HFFc6 (cell line): ENCODE measurements at places on chromosomes 11 and 22. TPM values are rescaled to one million over a fixed set of nuclear protein-coding genes. Genes with fewer than 3 reads are reported as not detected.

DNA sequence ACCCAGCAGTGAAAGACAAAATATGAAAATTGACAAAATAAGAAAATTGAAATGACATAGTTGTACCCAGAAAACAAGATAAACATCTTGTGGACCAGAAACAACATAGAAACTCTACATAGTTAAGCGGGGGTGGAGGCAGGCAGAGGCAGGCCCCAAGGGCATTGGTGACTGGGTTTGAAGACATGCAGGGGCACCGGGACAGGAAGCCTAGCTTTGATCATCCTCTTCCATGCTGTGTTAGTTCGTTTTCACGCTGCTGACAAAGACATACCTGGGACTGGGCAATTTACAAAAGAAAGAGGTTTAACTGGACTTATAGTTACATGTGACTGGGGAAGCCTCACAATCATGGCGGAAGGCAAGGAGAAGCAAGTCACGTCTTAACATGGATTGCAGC, 33.5 kb upstream of the CRTAM start:
- peaks cover 59% of the 10 kb centered on the region for H3K4me1 ChIP-seq
- H3K27ac ChIP-seq: peak overlapping the region; percentile 99
- no peak overlapping the region for H3K4me3 ChIP-seq
- DNase-seq: peak; percentile 37
- no peaks in the 10 kb centered on the region; the same call in none of the 2 replicates for H3K27me3 ChIP-seq
- peaks cover 36% of the 10 kb centered on the region for H3K36me3 ChIP-seq

The ABCC8 gene
- total RNA-seq: not detected in 3 replicates

DNA sequence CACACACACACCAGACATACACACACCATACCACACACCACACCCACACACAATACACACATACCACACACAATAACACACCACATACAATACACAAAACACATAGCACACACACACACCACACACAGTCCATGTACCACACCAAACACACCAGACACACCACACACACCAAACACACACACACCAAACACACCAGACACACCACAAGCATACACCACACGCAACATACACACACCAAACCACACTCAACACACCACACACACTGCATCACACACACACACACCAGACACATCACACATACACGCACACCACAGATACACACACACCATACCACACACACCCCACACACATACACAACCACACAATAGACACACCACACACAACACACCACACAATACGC, 54.8 kb downstream of the IGSF9B start:
- no peaks in the 10 kb centered on the region for H3K4me1 ChIP-seq
- H3K27me3 ChIP-seq: peaks cover 2% of the 10 kb centered on the region; the same call in 1 of the 2 replicates
- no peak overlapping the region for H3K27ac ChIP-seq
- H3K36me3 ChIP-seq: no peaks in the 10 kb centered on the region
- DNase-seq: no peak

GRCh38 chr11:93579187-93579751, 36.1 kb upstream of the SMCO4 start:
- peaks cover 31% of the 10 kb centered on the region for H3K4me1 ChIP-seq
- H3K27me3 ChIP-seq: no peaks in the 10 kb centered on the region; the same call in 1 of the 2 replicates
- H3K4me3 ChIP-seq: no peak overlapping the region

The OOSP2 gene
- total RNA-seq: not detected in 3 replicates

The APIP gene
- 26.1 to 32.5 TPM (median 29.5 TPM) in 3 replicates for total RNA-seq

The PLAAT5 gene
- total RNA-seq: not detected in 3 replicates

The OR52R1 gene
- total RNA-seq: not detected in 2 replicates

The USP2 gene
- total RNA-seq: 0.45 to 0.50 TPM (median 0.47 TPM) in 3 replicates

DNA sequence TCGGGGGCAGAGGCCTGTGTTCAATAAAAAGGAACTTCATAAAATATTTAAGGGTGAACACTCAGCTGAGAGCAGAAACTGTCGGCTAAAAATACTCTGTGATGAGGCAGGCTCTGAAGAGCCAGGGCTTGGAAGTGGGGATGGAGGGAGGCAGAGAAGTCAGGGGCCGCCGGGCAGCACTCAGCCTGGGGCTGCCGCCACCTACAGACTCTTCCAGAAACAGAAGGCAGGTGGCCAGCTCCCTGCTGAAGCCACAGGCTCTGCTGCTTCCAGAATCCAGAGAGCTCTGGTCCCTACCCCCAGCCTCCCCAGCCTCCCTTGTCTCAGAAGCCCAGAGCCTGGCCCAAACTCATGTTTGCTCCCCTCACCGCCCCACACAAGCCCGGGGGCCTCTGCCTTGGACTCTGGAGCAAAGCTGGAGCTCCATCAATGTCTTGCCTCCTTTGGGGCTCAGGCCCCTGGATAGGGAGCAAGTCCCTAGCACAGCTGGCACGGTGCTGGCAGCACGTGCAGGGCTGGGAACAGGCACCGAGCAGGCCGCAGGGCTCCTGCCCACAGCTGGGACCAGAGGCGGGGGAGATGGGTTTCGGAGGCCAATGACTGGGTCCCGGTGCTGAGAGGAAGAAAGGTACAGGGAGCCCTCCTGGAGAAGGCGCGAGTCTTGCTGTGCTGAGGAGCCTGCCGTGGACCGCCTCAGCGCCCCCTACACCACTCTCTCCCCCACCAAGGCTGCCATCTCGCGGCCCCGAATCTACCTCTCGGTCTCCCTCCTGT, 8.2 kb downstream of the LRFN4 start:
- H3K36me3 ChIP-seq: peaks cover 4% of the 10 kb centered on the region; the same call in 1 of the 2 replicates
- H3K4me3 ChIP-seq: no peak overlapping the region
- DNase-seq: no peak
- peaks cover 6% of the 10 kb centered on the region for H3K27me3 ChIP-seq

The VSTM5 gene
- total RNA-seq: 0.19 to 0.27 TPM (median 0.22 TPM) in 3 replicates

The BEST1 gene
- total RNA-seq: 0.92 to 1.9 TPM (median 1.1 TPM) in 3 replicates

DNA sequence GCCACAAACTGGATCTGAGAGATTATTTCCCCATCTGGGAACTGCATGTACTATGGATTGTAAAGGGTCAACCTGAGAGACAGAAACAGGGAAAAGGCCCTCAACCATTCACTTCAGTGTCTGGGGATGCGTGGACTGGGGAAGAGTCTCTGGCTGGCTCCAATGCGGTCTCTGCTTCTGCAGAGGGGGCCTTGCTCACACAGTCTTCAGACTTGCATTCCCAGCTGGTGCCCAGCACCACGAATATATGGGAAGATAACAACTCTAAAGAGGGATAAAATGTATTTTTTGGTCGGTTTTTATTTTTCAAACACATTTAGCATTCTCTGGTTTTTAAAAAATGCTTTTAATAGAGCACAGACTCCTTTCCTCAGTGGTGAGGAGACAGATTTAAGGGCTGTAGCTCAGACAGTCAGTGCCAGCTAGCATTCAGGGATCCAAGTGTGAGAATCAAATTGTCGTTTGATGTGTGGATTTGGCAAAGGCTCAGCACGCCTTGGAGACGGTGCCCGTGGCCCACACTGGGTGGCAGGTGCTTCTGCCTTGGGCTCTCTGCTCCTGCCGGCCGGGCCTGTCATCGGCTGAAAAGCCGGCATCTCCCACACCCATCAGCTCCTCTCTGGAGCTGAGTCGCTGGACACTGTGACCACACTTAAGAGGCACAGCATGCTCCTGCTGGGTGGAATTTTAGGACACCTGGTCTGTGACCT, 8.0 kb upstream of the EFCAB6 start:
- DNase-seq: no peak
- peaks cover 35% of the 10 kb centered on the region for H3K27me3 ChIP-seq
- no peaks in the 10 kb centered on the region for H3K36me3 ChIP-seq
- H3K27ac ChIP-seq: no peak overlapping the region
- H3K4me1 ChIP-seq: no peaks in the 10 kb centered on the region

DNA sequence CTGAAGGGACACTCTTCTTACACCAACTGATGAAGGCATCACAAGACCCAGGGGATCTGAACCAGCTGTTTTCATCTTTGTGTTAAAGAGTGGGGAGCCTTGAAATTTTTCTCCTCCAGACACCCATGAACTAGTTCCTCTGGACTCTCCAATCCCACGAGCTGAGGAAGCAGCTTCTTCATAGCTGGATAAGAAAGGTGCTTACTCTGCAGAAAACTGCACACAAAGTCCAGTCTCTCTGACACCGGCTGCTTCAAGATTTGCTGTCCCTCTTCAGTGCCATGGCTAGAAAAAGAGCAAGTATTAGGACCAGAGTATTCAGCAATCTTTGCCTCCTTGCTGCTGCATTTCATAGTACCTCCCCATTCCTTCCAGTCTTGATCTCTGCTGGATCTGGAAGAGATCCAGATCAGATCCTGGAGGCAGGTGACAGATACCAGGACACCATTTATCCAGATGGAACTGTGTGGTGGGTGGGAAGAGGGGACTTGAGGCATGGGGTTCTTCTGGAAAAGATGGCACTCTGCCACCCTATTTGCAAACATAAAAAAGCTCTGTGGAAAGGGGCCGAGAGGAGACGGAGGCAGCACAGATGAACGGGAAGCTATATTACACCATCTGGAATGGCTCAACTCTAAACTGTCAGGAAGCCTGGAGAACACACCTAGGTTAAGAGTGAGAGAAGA, 25.5 kb downstream of the IL18BP start:
- H3K4me3 ChIP-seq: no peak overlapping the region
- H3K27me3 ChIP-seq: peaks cover 1% of the 10 kb centered on the region; the same call in 1 of the 2 replicates
- peaks cover 57% of the 10 kb centered on the region for H3K4me1 ChIP-seq
- no peak for DNase-seq
- peak overlapping the region; percentile 95 for H3K27ac ChIP-seq

The OR52J3 gene
- not detected in 3 replicates for total RNA-seq

The MIOX gene
- total RNA-seq: not detected in 3 replicates

- peaks cover 5% of the 10 kb centered on the region; the same call in 1 of the 2 replicates for H3K4me1 ChIP-seq
These were observed 11.5 kb upstream of the SPI1 start for GRCh38 chr11:47389577-47390421.

- H3K4me3 ChIP-seq: no peak overlapping the region
- H3K4me1 ChIP-seq: no peaks in the 10 kb centered on the region
- DNase-seq: no peak
- H3K27me3 ChIP-seq: peaks cover 1% of the 10 kb centered on the region
- no peak overlapping the region for H3K27ac ChIP-seq
- H3K36me3 ChIP-seq: no peaks in the 10 kb centered on the region
These were observed 154.1 kb downstream of the CTTN start for GRCh38 chr11:70552167-70553150.

The SNX32 gene
- total RNA-seq: not detected in 3 replicates

DNA sequence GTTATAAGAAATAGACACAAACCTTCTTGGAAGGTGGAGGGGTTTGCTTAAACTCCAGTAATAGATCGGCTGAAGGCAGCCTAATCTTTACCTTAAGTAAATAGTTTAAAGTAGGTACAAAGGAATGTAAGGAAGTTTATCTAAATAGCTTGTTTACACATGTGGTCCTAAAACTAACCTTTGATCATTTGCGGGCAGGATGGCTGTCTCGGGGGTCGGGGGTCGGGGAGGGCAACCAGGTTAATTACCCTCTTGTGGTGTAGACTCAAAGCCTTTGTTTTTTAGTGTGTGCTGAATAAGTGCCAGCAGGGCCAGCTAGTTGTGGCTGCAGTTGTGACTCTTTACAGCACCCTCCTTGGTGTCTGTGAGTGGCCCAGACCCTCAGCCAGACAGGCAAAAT, 256.9 kb upstream of the SESN3 start:
- no peak overlapping the region for H3K4me3 ChIP-seq
- no peak overlapping the region for H3K27ac ChIP-seq
- no peaks in the 10 kb centered on the region for H3K36me3 ChIP-seq

The CNIH2 gene
- 1.1 to 2.6 TPM (median 1.9 TPM) in 3 replicates for total RNA-seq

DNA sequence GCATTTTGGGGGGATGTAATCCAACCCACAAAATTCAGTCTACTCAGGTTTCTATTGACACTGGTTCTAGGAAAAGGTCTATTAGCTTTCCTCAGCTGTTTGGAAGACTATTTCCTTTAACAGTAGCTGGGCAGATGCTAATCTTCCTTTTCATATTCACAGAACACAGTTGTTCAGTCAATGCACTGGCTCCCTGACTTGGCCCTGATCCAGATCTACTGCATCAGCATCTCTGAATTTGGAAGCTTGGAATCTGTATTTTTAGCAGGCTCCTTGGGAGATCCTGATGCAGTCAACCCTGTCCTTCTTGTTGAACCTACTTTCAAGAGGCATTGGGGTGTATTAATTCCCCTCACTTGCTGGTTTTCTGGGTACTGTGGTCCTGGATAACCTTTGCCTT, 6.3 kb downstream of the HTATIP2 start:
- H3K27me3 ChIP-seq: no peaks in the 10 kb centered on the region
- H3K27ac ChIP-seq: no peak overlapping the region; the same call in 1 of the 2 replicates
- H3K36me3 ChIP-seq: peaks cover 5% of the 10 kb centered on the region; the same call in 1 of the 2 replicates
- no peak for DNase-seq
- H3K4me3 ChIP-seq: no peak overlapping the region
- peaks cover 44% of the 10 kb centered on the region for H3K4me1 ChIP-seq

DNA sequence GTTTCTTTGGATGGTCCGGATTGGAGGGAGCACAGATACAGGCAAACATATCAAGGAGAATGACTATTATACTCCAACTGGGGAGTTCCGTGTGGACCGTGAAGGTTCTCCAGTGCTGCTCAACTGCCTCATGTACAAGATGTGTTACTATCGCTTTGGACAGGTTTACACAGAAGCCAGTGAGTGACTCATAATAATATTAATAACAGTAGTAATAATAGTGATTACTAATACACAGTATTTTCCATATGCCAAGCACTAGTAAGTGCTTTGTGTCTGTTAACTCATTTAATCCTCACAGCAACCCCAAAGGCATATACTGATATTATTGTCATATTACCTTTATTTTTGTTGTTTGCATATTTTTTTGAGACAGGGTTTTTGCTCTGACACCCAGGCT, 6.6 kb upstream of the CHEK1 start:
- H3K4me3 ChIP-seq: no peak overlapping the region
- no peak for DNase-seq
- H3K27me3 ChIP-seq: no peaks in the 10 kb centered on the region
- H3K36me3 ChIP-seq: peaks cover 47% of the 10 kb centered on the region

GRCh38 chr22:24445481-24446259, 18.3 kb downstream of the ADORA2A start:
- DNase-seq: no peak
- H3K36me3 ChIP-seq: no peaks in the 10 kb centered on the region
- no peaks in the 10 kb centered on the region; the same call in 1 of the 2 replicates for H3K27me3 ChIP-seq
- no peak overlapping the region for H3K4me3 ChIP-seq

The FHIP1B gene
- total RNA-seq: 15.6 to 17.4 TPM (median 16.5 TPM) in 3 replicates

- H3K27ac ChIP-seq: no peak overlapping the region
- peaks cover 8% of the 10 kb centered on the region; the same call in 1 of the 2 replicates for H3K4me1 ChIP-seq
- no peak for DNase-seq
- no peak overlapping the region for H3K4me3 ChIP-seq
- H3K27me3 ChIP-seq: peaks cover 35% of the 10 kb centered on the region
These were observed 5.1 kb downstream of the RFPL1 start for GRCh38 chr22:29443452-29443851.

GRCh38 chr22:36727110-36727509, 23.6 kb upstream of the CACNG2 start:
- H3K27me3 ChIP-seq: peaks cover 30% of the 10 kb centered on the region
- no peaks in the 10 kb centered on the region for H3K36me3 ChIP-seq
- H3K4me1 ChIP-seq: no peaks in the 10 kb centered on the region
- no peak overlapping the region for H3K4me3 ChIP-seq
- DNase-seq: no peak

- no peak overlapping the region for H3K27ac ChIP-seq
- no peak for DNase-seq
- H3K4me1 ChIP-seq: peaks cover 10% of the 10 kb centered on the region
- H3K4me3 ChIP-seq: no peak overlapping the region
- H3K27me3 ChIP-seq: peaks cover 31% of the 10 kb centered on the region
These were observed 20.5 kb downstream of the IGF2 start for GRCh38 chr11:2118677-2119076.

GRCh38 chr22:27631641-27632040, 169.9 kb downstream of the MN1 start:
- no peak overlapping the region for H3K4me3 ChIP-seq
- peaks cover 5% of the 10 kb centered on the region; the same call in 1 of the 2 replicates for H3K27me3 ChIP-seq
- H3K27ac ChIP-seq: no peak overlapping the region
- DNase-seq: no peak
- no peaks in the 10 kb centered on the region for H3K4me1 ChIP-seq
- H3K36me3 ChIP-seq: no peaks in the 10 kb centered on the region

The SHISAL1 gene
- not detected in 3 replicates for total RNA-seq
